ENCODE measurements at places on chromosomes 4 and X. TPM values are rescaled to one million over a fixed set of nuclear protein-coding genes. Genes with fewer than 3 reads are reported as not detected.

HSFX1 gene
- total RNA-seq = 1.2 TPM

KCND1 gene
- total RNA-seq = 0.43 TPM

LUZP4 gene
- total RNA-seq = not detected

PPP3CA gene
- 93.2 TPM for total RNA-seq

MAGEA3 gene
- total RNA-seq = not detected

USP17L19 gene
- not detected for total RNA-seq

COL4A5 gene
- total RNA-seq = 0.13 TPM

EMD gene
- total RNA-seq = 34.8 TPM

TMPRSS11F gene
- not detected for total RNA-seq

MSX1 gene
- total RNA-seq = 2.2 TPM

JCHAIN gene
- 6.4 TPM for total RNA-seq

SNCA gene
- total RNA-seq = 0.32 TPM

CYLC1 gene
- total RNA-seq = not detected

TMEM255A gene
- total RNA-seq = 0.54 TPM

CFAP47 gene
- total RNA-seq = not detected

RTL3 gene
- total RNA-seq = 1.6 TPM

NMU gene
- 0.13 TPM for total RNA-seq

KLF8 gene
- 4.6 TPM for total RNA-seq

GABRG1 gene
- not detected for total RNA-seq

All from articular chondrocyte of knee joint (primary cell).